ENCODE measurements at places on chromosomes 12 and 14.

DNA sequence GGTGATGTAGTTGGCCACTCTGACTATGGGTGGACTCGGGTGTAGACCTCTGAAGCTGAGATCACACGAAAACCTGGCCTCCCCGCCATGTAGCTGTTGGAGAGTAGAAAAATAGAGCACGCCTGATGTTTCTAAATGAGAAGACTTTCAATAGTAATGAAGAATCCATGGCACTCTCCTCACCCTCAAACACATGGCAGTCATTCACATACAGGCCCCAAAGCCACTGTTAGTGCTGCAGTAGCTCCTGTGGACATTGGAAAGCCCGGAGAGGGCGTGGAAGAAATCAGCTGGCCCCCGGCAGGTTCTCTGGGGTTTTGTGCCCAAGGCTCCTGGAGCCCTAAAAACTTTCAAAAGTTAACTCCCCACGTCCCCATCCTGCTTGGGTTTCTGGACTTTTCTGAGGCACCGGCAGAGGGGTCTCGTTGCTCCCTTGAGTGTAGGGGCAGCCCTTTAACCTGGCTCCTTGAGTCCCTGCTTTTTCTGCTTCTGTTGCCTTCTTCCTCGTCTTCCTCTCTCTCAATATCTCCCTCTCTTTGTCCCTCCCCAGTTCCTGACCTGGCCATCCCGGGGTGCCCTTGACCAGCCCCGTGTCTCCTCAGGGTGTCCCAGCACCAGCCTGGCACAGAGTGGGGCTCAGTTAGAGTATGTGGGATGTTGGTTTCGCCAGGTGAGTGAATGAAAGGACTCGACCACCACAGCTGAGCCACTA is 8.3 kb downstream of the MEG3 start:
- no peak for DNase-seq

GRCh38 chr14:36757734-36758601 is 96.3 kb downstream of the PAX9 start:
- no peak for DNase-seq

DNA sequence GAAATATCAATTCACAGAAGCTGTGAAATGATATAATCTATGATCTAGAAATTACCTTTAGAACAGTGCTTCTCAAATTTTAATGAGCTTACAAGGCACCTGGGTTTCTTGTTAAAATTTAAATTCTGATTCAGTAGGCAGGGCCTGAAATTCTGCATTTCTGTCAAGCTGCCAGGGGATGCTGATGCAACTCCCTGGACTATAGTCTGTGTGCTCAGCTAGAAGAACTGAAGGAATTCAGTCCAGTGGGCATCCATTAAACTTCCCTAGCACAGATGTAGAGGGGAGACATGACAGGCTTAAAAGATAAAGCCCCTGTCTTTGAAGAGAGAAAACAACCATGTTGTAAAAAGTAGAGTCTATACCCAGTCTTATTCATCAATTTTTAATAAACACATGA is 441.8 kb downstream of the TMTC2 start:
- no peak for DNase-seq

DNA sequence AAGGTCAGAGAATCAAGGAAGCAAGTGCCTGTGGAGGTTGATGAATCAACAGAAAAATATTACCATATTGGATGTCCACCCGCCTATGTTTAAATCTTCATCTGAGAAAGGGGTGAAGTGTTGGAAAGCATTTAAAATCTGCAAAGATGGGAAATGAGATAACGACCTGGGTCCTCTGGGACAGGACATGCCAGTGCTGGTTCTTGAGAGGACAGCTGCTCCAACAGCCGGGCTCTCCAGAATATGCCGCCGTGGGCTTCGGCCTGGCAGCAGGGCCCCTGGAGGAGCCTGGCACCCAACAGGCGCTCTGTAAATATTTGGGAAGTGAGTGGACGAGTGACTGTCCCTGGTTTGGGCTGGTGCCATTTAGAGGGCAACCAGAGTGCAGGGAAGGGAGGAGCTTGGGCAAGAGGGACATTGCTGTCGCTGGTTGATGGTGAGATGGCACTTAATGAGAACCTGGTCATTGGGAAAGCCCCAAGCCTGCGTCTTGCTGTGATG is 129.9 kb downstream of the KCNA5 start:
- no peak for DNase-seq

GRCh38 chr12:96194576-96194889 is 358 bp downstream of the ELK3 start:
- DNase-seq, result no peak

GRCh38 chr12:59010941-59011340 is 90.6 kb upstream of the LRIG3 start:
- DNase-seq, result no peak

DNA sequence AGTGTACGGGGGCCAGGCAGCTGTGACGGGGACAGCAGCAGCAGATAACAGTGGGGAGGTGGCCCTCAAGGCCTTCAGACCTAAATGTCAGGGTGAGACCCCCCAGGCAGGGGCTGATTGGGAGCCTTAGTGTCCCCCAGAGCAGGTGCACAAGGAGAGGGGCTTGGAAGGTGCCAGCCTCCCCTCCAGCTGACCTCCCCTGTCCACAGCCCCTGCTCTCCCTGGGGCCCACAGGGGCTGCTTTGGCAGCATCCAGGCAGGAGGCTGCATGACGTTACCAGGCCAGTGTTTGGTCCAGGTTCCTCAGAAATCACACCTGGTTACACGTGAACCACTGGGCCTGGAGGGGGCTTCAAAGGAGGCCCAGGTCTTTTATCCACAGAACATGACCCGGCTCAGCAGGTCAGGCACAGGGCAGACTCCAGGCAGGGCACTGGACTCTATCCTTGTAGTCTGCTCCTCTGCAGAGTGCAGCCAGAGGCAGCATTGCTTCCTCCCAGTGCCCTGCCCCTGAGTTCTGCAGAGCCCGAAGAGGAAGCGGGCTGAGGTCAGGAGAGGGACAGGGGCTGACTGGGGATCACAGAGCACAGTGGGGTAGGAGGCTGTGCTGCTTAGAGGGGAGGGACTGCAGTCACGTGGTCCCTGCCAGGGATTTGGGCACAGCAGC is 2.6 kb upstream of the TRMT61A start:
- DNase-seq, result no peak

GRCh38 chr14:85178864-85179263 is 351.1 kb upstream of the FLRT2 start:
- no peak for DNase-seq

DNA sequence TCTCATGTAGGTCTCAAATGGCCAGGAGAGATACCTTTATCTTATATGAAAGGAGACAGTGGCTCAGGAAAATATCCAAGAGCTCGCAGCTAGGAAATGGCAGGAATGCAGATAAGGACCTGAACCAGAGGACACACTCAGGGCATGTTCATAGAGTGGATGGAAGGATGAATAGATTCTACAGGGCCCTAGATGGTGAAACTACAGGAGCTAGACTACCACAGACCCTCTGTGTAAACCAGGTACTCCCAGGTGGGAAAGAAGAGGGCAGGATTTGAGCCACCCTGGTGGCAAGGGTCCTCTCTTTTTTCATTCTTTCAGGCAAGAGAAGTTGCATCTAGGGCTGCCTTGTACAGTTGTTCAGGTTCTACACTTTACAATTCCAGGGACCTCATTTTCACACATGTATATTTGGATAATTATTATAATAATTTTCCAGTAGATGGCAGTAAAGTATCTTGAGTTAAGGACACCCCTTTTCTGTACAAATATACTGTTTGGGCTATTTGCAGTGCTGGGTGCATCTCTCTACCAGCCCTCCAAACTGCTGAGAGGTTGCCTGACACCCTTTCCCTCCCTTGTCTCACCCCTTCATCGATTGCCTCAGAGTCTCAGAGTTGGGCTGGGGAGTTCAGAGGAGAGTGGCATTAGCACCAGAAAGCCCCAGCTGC is 10.5 kb upstream of the ZDHHC22 start:
- no peak for DNase-seq

GRCh38 chr12:77163074-77164038 is 98.0 kb upstream of the E2F7 start:
- no peak for DNase-seq

DNA sequence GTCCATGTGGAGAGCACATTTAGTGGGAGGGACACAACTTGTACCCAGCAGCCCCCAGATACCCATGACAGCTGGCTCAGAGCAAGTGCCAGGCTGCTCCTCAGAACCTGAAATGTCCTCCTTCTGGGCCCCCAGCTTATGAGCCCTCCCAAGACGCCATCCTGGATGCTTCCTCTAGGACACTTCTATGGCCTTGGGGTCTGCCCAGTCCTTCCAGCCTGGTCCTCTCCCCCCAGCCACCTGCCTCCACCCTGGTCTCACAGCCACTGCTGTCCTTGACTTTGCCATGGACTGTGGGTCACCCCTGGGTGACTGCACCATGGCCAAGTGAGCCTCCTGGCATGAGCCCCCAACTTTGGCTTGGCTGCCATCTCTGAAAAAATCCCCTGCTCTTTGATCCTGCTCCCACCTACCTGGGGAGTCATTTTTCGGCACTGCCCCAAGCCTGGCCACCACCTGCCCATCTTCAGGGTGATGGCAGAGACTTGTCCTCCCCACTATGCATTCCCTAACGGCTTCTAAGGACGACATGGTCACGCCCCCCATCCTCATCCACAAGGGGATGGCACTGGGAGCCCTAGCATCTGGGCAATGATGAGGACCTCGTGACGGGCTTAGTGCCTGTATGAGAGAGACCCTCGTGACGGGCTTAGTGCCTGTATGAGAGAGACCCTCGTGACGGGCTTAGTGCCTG is 323.7 kb downstream of the TMEM121 start:
- DNase-seq, result no peak

- DNase-seq, result no peak
These were observed 1.7 kb upstream of the KRT76 start for GRCh38 chr12:52778833-52779232.
